ENCODE measurements at places on chromosomes 6 and 20. TPM values are rescaled to one million over a fixed set of nuclear protein-coding genes. Genes with fewer than 3 reads are reported as not detected.

DNA sequence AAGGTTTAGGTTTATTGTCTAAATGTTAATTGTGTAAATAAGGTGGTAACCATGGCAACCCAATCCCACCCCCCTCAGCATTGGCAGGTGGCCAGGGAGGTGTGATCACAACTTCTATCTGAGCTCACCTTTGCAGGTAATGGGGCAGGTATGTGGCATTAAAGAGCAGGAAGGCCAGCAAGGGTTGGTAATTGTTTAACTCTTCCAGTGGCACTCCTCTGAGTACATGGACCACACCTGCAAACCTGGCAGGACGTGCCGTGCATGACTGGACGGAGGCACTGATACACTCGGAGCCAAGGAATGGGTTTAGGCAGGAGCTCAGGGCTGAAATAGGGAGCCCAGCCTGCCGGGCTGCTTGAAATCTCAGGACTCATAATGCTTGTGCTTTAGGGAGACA, 107.0 kb upstream of the BMP2 start:
- no peak for DNase-seq
- H3K4me3 ChIP-seq: no peak overlapping the region
- H3K4me1 ChIP-seq: peaks cover 13% of the 10 kb centered on the region
- H3K27me3 ChIP-seq: no peaks in the 10 kb centered on the region
- no peak overlapping the region for H3K27ac ChIP-seq
- H3K36me3 ChIP-seq: no peaks in the 10 kb centered on the region

DNA sequence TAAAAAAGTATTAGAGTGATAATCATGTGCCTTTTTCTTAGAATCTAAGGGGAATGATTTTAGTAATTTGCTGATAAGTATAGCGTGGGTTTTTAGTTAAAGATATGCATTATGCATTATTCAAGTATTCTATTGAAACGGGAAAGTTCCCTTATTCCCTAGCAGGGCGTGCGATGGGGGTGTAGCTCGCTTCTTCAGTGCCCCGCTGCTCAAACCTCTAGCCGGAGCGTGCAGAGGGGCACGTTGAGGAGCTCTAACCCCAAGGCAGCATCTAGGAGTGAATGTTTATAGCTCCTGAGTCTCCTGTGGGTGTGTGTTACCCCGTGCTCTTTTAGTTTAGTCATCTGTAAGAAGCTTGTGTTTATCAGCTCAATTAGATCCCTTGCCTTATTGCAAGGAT, 1339.5 kb upstream of the MAP3K7 start:
- H3K27me3 ChIP-seq: no peaks in the 10 kb centered on the region
- no peak overlapping the region for H3K27ac ChIP-seq
- H3K4me1 ChIP-seq: no peaks in the 10 kb centered on the region
- no peak overlapping the region for H3K4me3 ChIP-seq

DNA sequence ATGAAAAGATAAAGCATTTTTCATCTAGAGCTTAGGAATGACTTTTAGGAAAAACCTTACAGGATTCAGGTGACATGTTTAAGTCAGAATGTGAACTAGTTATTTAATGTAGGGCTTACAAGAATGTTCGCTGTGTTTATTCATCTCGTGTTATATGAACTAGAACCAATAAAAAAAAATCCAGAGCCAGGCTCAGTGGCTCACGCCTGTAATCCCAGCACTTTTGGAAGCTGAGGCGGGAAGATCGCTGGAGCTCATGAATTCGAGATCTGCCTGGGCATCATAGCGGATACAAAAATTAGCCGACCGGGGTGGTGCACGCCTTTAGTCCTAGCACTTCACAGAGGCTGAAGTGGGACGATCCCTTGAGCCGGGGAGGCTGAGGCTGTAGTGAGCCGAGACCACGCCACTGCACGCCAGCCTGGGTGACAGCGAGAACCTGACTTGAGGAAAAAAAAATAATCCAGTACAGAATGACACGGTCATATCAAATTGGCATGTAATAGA, 46.3 kb downstream of the OR2B2 start:
- H3K4me3 ChIP-seq: peak overlapping the region; percentile 51
- H3K27ac ChIP-seq: peak overlapping the region; percentile 84
- H3K4me1 ChIP-seq: no peaks in the 10 kb centered on the region

- no peak overlapping the region for H3K4me3 ChIP-seq
- H3K36me3 ChIP-seq: no peaks in the 10 kb centered on the region
- no peak for DNase-seq
- H3K4me1 ChIP-seq: peaks cover 6% of the 10 kb centered on the region
Observed at GRCh38 chr6:166553563-166554271, 32.8 kb downstream of the RAMACL start.

DNA sequence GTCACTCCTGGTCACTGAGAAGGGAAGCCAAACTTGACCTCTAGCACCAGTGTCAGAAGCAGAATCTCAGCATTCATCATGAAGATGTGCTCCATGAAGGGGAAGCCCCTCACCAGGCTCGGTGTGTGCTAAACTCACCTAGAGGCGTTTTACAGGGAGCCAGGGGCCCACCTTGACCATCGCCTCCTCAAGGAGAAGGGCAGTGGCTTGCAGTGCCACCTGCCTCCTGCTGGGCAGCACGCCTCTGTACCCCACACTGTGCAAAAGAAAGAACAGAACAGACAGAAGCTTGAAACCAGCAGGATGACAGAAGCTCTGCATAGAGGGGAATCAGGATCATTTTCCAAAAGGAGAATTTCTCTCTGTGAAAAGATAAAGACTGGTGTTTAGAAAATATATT, 39.7 kb downstream of the NOX3 start:
- no peaks in the 10 kb centered on the region for H3K36me3 ChIP-seq
- DNase-seq: no peak
- no peak overlapping the region for H3K27ac ChIP-seq
- H3K27me3 ChIP-seq: no peaks in the 10 kb centered on the region
- H3K4me3 ChIP-seq: no peak overlapping the region

DNA sequence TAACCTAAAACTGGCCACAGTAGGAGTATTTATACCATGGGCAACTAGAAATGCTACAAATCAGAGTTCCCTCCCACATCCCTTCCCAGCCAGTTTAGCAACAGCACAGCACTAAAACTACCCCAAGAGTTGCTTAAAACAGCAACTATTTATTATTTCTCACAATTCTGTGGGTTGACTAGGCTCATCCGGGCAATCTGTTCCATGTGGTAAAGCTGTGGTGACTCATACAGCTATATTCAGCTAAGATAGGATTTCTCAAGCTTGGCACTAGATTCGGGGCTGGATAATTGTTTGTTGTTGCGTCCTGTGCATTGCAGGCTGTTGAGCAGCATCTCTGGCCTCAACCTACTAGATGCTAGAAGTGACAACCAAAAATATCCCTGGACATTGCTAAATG, 8.6 kb upstream of the HECA start:
- peaks cover 22% of the 10 kb centered on the region for H3K4me1 ChIP-seq
- H3K27ac ChIP-seq: no peak overlapping the region
- H3K27me3 ChIP-seq: no peaks in the 10 kb centered on the region
- H3K36me3 ChIP-seq: no peaks in the 10 kb centered on the region
- no peak overlapping the region for H3K4me3 ChIP-seq

DNA sequence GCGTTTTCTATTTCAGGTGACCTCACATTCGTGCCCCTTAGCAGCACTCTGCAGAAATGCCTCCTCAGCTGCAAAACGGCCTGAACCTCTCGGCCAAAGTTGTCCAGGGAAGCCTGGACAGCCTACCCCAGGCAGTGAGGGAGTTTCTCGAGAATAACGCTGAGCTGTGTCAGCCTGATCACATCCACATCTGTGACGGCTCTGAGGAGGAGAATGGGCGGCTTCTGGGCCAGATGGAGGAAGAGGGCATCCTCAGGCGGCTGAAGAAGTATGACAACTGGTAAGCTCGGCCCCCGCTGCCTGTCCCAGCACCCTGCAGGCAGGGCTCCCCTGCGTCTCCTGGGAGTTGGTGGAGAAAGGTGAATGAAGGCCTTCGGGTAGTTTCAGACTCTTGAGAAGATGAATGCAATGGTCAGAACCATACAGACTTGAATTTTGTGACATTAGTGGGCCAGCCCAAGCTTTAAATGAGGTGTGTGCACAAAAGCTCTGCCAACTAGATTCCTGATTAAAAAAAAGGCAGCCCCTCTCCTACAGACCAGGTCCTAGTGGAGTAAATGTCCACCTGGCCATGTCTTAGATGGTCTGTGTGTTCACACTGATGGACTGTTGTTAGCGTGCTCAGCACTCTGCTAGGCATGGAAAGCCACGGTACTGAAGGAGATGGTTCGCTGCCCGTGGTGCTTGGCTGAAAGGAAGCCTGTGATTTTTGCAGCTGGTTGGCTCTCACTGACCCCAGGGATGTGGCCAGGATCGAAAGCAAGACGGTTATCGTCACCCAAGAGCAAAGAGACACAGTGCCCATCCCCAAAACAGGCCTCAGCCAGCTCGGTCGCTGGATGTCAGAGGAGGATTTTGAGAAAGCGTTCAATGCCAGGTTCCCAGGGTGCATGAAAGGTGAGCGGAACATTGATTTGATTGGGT, 708 bp downstream of the PCK1 start:
- H3K4me3 ChIP-seq: no peak overlapping the region
- peaks cover 9% of the 10 kb centered on the region for H3K4me1 ChIP-seq
- no peaks in the 10 kb centered on the region for H3K36me3 ChIP-seq
- no peak overlapping the region for H3K27ac ChIP-seq
- H3K27me3 ChIP-seq: peaks cover 29% of the 10 kb centered on the region

KLHDC3 gene
- 115 TPM for total RNA-seq

SPATS1 gene
- not detected for total RNA-seq

CASS4 gene
- 4.9 TPM for total RNA-seq

ROS1 gene
- 0.05 TPM for total RNA-seq

CST2 gene
- not detected for total RNA-seq

HSPA1A gene
- total RNA-seq: not detected
